ENCODE measurements at places on chromosomes 7 and 10.
A peak's percentile ranks its signal among the peaks of the same experiment; 100 is the strongest.

- DNase-seq: no peak
Observed at GRCh38 chr7:49597805-49598204, 175.6 kb upstream of the VWC2 start.

GRCh38 chr7:14125998-14126397, 136.5 kb upstream of the ETV1 start:
- DNase-seq: no peak

DNA sequence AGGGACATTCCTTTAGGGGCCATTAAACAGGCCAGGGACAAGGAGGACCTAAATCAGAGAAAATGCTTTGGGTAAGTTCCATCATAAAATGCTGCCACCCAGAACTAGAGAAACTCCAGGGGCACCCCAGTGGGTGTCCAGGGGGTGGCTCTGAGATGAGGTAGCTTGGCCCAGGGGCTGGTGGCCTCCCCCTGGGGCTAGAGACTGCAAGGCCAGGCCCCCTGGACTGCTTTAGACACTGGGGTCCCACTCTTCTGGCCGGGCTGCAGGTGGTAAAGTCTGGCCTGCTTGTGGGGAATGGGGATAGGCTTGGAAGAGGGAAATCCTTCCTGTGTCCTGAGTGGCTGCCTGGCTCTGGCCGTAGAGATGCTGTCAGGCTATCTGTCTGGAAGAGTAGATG, 169.6 kb upstream of the PODXL start:
- no peak for DNase-seq

DNA sequence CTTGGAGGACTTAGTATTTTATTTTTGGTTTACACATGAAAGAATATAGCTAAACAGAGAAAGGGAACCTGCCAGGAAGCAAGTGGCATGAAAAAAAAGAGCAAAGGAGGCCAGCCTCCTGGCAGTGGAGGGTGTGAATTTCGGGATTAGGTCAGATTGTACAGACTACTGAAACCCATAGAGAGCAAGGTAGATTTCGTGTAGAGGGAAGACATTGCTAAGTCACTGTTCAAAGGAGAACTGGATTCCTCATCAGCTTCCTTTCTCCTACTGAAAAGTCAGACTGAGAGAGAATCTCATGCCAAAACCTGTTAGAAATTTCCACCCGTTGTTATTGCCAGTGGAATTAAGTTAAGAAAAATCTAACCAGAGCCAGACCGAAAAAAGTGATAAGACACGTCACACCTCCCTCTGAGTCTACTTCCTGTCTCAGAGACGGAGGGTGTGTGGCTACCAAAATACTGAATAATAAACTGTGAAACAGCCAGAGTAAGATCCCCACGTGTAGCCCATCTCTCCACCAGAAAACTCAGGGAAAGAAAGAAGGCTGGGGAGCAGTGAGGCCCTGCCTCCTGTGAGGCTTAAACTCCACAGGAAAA, 118.8 kb downstream of the SKIDA1 start:
- no peak for DNase-seq

DNA sequence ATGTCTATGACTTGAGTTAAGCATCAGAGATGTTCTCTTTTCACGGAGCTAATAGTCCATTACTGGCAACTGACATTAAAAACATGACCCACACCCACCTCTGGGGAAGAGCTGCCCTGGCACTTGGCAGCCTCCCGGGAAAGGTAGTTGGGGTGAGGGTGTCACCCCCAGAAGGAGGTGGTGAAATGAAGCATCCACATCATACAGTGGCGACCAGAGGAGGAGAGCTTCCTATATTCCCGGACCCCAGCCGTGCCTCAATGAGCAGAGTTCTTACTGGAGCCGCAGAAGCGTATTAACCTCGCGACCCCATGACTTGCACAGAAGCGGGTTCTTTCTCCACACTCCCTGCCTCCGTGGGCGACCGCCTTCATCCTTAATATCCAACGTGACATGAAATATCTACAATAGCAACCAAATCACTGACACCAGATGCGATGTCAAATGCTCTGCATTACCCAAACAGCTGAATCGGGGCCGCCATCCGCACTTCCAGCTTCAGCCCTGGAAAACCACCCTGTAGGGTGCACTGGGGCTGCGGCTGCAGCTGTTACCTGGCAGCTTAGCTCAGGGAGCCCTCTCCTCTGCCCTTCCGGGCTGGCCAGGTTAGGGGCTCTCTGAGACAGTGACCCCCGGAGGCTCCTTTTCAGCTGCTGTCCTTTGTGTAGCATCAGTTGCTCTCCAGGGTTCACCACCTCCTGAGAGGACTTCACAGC, 103.1 kb upstream of the PARD3 start:
- no peak for DNase-seq

DNA sequence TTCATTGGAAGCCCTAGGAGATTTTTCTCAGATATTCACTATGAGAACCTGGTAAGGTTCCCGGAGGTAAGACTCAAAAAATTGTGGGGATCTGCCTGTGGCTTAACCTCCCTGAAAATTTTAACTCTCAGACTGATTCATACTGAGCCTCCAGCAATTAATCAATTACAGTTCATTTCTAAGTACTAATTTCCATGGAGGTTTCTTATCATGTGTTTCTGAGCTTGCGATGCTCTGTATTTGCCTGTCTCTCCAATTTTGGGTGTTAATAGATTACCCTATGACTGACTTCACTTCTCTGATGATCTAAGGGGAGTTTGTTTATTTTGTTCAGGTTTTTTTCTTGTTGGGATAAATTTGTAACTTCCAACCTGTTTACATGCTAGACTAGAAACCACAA, 215.4 kb upstream of the TMEM196 start:
- DNase-seq: no peak

DNA sequence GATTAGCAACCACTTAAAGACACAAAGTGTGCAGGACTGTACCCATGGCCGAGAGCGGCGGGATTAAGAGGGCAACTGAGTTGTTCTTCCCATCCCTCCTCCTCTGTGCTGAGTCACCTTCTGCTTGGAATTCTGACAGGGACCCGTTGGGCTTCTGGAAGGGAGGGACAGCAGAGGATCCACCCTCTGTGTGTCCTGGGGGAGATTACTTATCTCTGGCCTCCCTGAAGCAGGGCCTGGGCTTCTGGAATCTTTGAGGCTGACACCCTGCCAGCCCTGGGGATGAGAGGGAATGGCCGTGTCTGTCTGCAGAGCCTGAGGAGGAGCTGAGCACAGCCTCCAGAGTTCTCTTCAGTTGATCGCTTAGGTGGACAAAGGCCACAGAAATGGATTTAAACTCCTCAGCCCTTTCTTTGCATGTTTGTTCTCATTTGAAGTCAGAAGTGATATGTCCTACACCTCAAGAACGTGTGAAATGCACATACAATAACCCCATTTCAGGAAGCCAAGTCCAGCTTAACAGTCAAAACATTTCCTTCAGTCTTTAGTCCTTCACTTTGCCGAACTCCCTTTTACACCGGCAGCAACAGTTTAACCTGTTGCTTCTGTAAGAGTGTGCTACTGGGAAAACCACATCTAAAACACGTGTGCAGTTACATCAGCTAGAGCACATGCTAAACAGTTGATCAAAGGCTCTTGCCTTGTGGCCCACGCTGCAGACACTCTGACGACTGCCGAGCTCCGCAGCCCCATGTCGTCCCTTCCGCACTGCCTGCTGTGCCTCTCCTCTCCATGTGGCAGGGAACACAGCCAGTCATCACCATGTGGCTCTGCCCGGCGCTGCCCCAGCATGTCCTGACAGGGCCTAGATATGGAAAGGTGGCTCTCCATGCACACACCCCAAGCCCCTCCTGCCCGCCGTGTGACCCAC, 55.7 kb downstream of the IKZF1 start:
- DNase-seq: no peak

DNA sequence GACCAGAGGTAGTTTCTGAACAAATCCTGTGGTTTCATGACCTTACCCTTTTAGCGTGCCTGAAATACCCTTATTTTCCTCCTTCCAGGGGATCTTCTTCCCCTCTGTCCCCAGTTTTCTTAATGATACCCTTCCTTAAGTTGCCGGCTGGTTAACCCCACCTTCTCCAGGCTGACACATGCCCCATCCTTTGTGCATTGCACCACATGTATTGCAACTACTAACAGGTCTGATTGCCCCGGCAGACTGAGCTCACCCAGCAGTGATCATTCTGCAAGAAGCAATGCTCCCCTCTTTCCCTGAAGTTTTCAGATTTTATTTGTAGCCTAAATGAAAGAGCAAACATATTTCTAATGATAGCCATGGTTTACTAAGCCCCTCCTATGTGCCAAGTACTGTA, 108.2 kb downstream of the HIP1 start:
- no peak for DNase-seq

- DNase-seq: no peak
Observed at GRCh38 chr7:104838537-104839299, 175.3 kb upstream of the KMT2E start.

GRCh38 chr7:1917221-1918062, 247.4 kb downstream of the ELFN1 start:
- no peak for DNase-seq

DNA sequence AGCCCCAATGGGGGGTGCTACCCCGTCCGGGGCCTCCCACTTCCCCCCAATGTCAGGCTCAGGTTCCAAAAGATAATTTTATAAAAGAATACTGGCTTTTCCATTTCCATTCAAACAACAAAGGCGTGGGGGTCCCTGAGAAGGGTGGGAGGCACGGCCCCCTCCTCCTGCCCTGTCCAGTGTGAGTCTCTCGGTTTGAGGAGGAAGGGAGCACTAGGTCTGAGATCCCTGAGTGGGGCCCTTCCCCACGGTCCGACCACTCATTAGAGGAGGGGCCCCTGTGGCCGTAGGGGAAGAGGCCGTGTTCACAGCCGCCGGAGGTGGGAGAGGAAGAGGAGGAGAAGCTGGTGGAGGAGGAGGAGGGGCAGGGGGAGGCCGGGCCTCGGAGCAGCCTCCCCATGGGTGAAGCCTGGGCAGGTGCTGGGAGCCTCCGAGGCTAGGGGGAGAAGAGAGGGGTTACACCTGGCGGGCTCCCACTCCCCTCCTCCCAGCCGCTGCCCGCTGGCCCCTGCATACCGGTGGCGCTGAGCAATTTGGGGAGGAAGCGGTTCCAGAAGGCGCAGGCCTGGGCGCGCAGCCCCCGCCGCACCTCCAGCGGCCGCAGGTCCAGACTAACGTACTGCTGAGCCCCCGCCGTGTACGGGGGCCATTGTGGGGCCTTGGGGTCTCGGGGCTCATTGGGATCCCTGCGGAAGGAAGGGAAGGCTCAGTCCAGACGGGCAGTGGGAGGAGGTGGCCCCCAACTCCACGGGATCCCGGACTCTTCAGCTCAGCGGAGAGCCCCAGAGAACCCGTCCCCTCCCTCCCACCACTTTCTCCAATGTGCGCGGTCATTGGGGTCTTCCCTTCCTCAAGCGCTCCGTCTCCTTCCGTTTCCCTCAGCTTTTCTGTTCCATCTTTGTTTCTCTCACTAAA, 1.4 kb upstream of the UFSP1 start:
- DNase-seq: no peak

- DNase-seq: no peak
Observed at GRCh38 chr7:4157651-4158050, 524.4 kb upstream of the FOXK1 start.

DNA sequence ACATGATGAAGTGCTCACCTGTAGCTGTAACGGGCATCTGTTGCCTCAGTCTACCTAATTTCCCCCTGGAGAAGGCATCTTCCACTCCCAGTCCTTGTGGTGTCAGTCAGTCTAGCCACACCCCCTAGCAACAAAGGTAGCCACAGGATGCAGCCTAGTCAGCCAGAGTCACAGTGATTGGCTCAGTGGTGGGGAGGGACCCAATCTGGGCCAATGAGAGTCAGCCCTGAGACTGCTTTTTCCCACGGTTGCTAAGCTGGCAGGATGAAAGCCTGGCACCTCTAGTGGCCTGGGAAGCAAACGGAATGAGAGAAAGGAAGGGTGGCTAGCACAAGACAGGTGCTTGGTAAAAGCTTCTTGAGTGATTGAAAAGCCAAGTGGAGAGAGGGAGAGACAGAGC, 118.6 kb downstream of the SH3PXD2A start:
- no peak for DNase-seq

GRCh38 chr7:5450549-5451327, 27.1 kb upstream of the TNRC18 start:
- DNase-seq: peak; percentile 48

GRCh38 chr10:85614566-85614965, 752.0 kb downstream of the GRID1 start:
- DNase-seq: no peak

GRCh38 chr7:145860809-145861208, 255.8 kb upstream of the CNTNAP2 start:
- DNase-seq: no peak

DNA sequence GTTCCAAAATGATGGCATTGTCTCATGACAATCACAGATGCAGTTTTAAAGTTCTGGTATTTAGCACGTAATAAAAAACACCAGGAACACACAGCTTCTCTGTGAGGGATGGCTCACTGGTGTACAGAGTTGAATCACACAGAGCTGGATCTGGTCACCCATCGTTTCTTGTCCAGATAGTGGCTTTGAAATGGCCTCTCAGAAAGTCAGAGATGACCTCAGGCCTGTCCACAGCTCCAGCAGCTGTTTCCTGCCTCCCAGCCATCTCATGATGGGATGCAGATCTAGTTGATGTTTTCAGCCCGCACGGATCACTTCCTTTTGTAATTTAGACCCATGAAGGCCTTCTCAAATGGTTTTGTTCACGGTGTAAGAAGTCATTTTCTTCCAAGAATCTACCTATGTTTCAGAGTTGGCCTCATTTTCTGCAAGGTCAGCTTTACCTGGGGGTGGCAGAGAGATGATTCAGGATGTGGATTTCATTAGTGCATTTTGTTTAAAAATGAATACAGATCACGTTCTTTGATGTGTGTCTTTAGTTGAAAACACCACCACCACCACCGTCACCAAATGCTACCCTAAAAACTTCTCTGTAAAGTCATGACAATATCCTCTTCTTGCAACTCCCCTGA, 166.2 kb downstream of the SNX10 start:
- no peak for DNase-seq

- no peak for DNase-seq
Observed at GRCh38 chr7:129646369-129647021, 35.0 kb downstream of the NRF1 start.

- no peak for DNase-seq
Observed at GRCh38 chr10:113390896-113391295, 162.0 kb upstream of the HABP2 start.

GRCh38 chr10:75347186-75347585, 54.4 kb downstream of the ZNF503 start:
- no peak for DNase-seq

DNA sequence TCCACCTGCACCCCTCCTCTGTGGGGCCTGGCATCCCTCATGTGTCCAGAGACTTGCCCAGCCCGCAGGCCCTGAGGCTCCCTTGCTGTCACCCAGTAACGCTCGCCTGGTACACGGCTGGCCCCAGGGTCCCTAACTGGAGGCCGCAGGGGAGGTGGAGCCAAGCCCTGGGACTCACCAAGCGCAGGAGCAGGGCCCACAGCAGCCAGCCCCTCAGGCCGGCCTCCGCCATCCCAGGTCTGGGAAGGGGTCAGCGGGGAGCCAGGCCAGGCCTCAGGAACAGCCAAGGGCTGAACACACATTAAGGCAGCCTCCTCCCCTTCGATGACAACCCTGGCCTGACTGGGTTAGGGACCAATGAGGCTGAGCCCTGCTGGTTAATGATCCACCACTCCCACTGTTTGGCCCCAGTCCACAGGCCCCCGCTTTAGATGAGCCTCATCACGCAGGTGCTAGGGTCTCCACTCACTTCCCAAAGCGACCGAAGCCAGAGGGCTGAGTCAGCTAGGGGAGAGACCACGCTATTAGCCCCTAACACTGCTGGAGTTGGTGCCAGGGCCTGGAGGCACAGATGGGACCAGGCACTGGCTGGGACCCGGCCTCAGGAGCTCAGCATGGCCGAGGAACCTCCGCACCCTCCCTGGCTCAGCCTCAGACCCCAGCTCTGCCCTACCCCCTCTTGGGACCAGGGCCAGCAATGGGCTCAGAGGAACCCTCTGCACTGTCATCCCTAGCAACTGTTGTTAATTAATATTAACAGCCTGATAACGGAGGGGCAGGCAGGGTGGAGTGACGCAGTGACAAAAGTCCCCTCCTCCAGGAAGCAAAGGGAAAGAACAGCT, at the start of gene NPC1L1:
NPC1L1 (minus strand) TSS at position 303 of the 842 bp plus-strand sequence; CDS start at position 232, 71 bp downstream.
- DNase-seq: no peak

All from nucleus accumbens (tissue), 56 donors.